ENCODE measurements at places on chromosomes 5 and 9. TPM values are rescaled to one million over a fixed set of nuclear protein-coding genes. Genes with fewer than 3 reads are reported as not detected.

DNA sequence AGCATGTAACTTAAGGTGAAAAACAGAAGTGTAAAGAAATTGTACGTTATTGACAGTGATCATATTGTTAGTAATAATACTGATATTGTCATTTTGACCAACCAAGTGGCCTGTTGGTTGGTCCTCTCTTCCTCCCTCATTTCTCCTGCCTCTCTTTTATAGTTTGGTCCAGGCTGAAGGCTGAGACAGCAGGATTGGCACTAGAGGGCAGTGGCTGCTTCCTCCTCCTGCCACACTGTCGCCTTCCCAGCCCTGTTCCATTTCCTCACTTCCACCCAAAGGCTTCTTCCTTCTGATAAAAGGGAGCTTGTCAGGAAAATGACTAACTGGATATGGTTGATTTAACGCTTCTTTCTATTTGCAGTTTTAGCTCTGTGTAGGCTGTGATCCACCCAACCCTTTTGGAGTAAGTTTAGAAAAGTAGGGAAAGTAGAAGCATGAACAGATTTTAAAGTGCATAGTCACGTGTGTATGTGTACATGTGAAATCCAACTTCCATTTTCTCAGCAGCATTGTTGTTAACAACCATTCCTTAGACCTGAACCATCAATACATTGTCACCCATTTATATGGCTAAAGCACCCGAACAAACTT, 35.6 kb downstream of the PTCD2 start:
- DNase-seq: no peak

GRCh38 chr5:140202078-140202477, 27.1 kb downstream of the CYSTM1 start:
- DNase-seq: no peak

DNA sequence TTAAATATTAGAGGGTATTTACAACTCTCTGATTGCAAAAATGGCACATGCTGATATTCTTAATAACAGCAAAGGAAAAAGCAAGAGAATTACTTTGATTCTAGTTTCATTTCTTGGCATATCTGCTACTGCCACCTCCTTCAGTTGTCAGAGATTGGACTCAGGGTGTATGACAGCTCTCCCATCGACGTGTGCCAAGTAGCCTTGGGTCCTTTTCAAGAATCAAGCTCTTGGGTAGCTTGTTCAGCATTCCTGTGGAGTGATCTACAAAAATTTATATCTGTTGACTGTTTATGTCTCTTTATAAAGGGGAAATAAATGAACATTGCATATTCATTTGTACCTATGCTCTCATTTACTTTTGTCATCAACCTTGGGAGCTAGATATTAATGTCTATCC, 315.6 kb downstream of the PRR16 start:
- no peak for DNase-seq

- DNase-seq: peak; percentile 63
These were observed 20.6 kb downstream of the DYNC2I2 start for GRCh38 chr9:128636024-128636390.

- DNase-seq: no peak
These were observed 35.5 kb upstream of the GRHPR start for GRCh38 chr9:37386988-37387387.

- no peak for DNase-seq
These were observed 87.9 kb upstream of the POU5F2 start for GRCh38 chr5:93829346-93829745.

GRCh38 chr5:157384971-157385709, 74.9 kb upstream of the NIPAL4 start:
- DNase-seq: no peak

- DNase-seq: no peak
These were observed 44.5 kb upstream of the TMEM252 start for GRCh38 chr9:68585034-68585761.

- no peak for DNase-seq
These were observed 33.4 kb downstream of the GIN1 start for GRCh38 chr5:103086547-103086946.

The MAMDC4 gene
- polyA plus RNA-seq: 2.6 TPM

The C1QTNF3 gene
- 17.9 TPM for polyA plus RNA-seq
